RPMI7951 (cell line): ENCODE measurements at places on chromosomes 16 and 17. TPM values are rescaled to one million over a fixed set of nuclear protein-coding genes. Genes with fewer than 3 reads are reported as not detected.

Gene TMEM231
- total RNA-seq = 7.0 and 13.3 TPM in 2 replicates

Gene GRAP
- not detected in 2 replicates for total RNA-seq

Gene NOXO1
- not detected in 2 replicates for total RNA-seq

Gene VAT1L
- 53.7 and 62.0 TPM in 2 replicates for total RNA-seq

Gene RDM1
- 0.96 and 2.4 TPM in 2 replicates for total RNA-seq

Gene GAST
- not detected in 2 replicates for total RNA-seq

DNA sequence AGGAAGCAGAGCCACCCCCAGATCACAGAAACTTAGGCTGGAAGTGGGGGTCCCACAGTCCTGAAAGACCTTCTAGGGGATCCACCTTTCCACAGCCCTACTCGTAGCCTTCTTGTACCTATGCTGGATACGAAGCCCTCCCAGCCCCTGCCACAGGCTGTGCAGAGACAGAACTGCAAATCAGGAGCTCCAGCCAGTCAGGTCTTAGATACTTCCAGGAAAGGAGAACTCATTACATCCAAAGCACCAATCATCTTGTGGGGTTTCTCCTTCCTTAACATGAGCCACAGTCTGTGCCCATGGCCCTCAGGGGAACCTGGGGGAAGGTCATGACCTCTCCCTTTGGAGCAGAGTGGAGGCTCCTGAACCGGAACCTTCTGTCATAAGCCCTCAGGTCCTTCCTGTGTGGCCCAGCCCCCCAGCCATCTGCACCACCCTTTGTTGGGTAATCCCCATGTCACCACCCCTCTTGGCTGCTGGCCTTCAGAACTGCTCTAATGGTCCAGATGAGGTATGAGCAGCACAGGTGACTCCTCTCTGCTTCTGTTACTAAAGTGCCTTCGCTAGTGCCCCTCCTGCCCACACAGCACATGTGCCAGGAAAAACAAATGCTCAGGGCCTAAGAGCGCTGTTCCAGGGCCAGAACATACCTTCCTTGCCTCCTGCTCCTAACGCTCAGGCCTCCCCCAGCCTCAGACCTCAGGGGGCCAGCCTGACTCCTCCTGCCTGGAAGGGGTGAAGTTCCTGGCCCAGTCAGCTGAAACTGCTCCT is 14.6 kb downstream of the SRCIN1 start:
- peak; percentile 35 for DNase-seq

DNA sequence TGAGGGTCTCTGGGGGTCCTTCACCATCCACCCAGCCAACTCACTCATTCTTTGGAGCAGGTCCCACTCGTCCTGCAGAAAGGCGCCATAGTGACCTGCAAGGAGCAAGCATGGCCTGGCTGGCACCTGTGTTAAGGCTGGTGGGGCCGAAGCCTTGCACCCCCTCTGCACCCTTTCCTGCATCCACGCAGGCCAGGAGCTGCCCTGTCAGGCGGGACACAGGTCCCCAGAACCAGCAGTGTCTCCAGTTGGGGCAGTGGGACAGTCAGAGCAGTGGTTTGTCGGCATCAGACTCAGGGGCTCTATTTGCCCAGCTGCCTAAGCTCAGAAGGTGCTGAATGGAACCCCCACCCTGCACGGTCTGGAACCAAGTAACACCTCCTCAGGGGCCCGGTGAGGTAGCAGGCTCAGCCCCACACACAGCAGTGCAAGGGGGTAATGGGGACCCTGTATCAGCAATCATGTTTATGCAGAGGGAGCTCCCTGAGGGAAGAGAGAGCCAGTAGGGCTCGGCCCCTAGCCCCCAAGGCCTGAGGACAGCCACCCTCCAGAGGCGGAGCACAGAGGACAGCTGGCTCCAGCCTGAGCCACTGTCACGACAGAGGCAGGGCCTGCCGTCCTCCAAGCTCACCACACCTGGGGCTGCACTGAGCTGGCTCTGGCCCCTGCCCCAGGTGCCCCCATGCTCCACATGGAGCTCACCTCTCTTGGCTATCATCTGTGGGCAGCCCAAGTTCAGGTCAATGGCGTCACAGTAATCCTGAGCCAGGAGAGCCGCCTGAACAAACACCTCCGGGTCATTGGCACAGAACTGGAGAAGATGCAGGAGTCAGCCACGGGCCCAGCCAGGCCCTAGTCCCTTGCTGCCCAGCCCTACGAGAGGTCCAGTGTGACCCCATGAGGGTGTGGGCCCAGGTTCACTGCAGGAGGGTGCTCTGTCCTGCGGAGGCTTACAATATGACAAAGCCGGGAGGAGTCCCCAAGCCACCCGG is 1.9 kb downstream of the DUS1L start:
- DNase-seq = no peak

GRCh38 chr16:50360779-50361178 is 8.0 kb downstream of the BRD7 start:
- no peak for DNase-seq

- no peak for DNase-seq
Observed at GRCh38 chr17:80220736-80221215, 549 bp downstream of the SLC26A11 start.

DNA sequence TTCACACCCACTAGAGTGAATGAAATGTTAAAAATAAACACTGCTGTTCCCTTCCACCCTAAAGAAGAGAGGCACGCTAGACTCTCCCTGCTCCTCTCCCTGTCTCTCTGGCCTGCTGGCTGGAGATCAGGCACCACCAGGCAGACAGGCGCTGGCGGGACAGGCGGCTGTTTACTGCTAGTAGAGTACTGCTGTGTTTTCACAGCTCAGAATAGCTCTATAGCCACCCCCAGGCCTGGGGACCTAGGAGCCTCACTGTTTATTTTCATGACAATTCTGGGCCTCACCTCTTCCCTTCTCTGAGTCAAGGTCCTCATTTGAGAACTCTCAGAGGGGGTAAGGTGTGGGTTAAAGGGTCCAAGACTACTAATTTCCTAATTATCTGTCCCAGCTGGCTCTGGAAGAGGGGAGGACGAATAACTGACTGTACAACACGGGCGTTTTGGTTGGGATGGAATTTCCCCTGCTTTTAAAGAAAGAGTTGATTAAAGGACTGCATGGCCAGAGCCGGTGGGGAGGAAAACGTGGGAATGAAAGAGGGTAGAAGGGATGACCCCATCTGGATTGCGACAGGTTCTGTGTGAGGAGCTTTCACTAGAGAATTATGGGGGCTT is 9.0 kb upstream of the G6PC1 start:
- DNase-seq = no peak

GRCh38 chr17:1755252-1755826 is 6.5 kb upstream of the SERPINF1 start:
- DNase-seq = no peak

DNA sequence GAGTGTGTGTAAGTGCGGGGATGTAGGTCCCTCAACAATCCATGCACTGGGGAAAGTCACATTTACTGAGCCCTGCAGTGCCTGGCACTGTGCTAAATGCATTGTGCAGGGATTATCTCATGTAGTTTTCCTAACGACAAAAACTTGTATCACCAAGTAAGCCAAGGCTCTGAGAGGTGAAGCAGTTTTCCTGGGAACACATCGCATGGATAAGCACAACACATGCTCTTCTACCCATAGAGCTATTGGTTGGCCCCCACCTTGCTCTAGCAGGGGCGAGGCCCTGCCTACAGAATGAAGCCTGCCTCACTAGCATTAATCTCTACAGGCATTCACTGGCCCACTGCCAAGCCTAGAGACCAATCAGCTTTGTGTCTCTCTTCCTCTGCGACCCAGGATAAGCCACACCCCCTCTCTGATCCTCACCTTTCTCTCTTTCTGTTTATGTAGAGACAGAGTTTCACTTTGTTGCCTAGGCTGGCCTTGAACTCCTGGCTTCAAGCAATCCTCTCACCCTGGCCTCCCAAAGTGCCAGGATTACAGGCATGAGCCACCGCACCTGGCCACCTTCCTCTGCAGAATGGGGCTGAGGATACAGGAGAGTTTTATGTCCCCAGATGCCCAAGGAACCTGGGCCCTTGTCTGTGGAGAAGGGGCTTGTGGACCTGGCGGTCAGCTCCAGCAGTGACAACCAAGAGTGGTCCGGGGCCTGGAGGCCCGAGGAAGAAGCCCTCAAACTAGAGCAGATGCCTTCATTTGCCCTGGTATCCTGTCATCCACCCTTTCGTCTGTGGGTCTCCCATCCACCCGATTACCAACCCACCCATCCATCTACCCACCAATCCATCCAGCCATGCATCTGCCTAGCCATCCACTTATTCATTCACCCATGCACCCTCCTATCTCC is 12.8 kb downstream of the CDH16 start:
- DNase-seq = no peak

DNA sequence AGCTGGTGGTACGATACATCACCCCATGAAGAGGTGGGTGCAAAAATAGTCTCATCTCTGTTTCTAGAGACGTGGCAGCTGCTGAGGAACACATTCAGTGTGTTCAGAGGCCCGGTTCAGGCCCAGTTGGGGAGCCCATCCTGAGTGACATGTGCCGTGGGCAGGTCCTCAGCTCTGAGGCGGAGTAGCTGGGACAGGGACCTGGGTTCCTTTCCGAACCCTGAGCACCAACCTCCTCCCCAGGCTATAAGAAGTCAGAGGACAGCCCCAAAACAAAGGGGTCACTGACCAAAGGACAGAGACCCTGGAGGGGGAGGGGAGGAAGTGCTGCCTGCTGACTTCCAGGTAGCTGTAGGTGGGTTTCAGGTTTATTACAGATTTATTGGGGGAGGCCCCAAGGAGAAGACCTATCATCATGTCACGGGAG is 5.1 kb downstream of the LDHD start:
- no peak for DNase-seq

DNA sequence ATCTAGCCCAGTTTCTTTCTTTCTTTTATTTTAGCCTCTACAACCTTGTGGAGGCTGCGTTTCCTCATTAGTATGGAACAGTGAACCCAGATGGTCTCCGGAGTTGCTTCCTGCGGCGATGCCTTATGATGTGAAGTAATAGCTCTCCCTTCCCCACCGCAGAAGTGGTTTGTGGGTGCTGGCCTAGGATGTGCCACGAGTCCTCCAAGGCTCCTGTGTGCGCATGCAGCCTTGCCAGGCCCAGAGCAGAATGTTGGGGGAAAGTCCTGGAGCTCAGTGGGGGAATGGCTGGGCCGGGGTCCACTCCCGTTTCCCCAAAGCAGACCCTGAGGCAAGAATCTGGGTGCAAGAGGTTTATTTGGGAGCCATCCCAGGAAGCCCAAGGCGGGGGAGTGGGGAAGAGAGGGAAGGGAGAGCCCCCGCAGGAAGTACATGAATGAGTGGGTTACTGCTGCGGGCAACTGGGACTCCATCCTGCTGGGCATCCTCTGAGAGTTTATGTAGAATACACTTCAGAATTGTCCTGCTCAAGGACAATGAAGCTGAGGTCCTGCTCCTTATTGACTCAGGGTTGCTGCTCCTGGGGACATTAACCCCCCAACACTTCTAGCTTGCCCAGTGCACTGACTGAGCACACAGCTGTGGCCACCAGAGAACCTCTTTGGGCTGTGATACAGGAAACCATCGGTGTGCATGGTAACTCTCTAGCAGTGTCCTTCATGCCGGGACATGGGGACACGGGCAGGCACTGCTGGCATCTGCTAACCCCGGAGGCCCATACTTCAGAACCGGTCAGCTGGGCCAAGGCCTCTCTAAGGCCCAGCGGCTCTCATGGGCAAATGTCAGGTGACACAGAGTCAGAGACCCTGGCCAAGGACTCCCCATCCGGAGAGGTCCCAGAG is 3.7 kb upstream of the HCRT start:
- no peak for DNase-seq

GRCh38 chr16:47565454-47565853 is 104.3 kb downstream of the PHKB start:
- DNase-seq = peak; percentile 88
